ENCODE measurements at places on chromosomes 12 and 14.

GRCh38 chr12:107844312-107844921, 69.9 kb downstream of the ASCL4 start:
- DNase-seq: no peak

DNA sequence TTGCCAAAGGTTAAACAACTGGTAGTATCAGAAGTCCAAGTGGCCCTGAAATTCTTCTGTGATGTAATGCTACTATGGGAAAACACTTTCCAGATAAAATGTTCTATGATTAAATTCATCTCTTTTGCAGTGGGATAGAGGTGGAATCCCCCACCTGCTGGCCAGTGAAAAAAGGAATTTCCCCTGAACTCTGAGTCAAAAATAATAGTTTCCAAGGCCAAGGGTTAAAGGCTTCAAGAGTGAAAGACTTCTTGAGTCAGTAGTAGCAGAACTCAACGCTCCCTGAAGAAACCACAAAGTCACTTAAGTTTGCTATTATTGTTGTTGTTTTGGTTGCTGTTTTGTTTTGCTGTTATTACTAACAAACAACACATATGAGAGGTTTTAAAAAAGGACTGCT, 330.8 kb downstream of the SOX5 start:
- DNase-seq: no peak

DNA sequence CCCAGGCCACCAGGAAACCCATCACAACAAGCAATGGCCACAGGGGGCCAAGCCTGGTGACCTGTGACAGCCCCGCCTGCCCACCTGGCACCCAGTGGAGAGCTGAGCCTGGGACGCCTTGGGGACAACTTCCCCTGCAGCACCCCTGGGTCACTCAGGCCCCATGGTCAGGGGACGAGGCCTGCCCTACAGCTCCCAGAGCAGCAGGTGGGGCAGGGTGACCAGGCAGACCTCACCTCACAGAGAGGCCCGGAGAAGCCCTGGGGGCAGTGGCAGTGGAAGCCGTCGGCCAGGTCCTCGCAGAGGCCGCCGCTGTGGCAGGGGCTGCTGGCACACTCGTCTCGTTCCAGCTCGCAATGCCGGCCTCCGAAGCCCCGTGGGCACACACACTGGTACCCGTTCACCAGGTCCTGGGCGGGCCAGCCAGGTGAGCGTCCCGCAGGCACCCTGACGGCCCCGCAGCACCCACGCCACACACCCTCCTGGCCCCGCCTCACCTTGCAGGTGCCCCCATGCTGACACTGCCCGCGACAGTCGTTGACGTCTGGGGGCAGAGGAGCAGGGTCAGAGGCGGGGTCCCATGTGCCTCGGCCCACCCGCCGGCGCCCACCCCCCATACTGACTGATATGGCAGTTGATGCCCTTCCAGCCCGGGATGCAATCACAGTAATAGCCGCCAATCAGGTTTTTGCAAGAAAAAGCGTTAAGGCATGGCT, 18.1 kb downstream of the JAG2 start:
- DNase-seq: no peak

DNA sequence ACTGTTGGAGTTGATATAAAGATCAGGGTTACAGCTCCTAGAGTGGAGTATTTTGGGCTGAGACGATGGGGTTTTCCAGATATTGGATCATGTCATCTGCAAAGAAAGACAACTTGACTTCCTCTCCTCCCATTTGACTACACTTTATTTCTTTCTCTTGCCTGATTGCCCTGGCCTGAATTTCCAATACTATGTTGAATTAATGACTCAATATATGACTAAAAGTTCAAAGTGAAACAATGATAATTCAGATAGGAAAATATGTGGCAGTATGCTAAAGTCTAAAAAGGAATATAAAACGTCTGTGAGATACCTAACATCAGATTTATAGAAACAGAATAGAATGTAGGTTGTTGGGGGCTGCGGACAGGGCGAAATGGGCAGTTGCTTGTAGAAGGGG, 72.2 kb downstream of the BHLHE41 start:
- no peak for DNase-seq

DNA sequence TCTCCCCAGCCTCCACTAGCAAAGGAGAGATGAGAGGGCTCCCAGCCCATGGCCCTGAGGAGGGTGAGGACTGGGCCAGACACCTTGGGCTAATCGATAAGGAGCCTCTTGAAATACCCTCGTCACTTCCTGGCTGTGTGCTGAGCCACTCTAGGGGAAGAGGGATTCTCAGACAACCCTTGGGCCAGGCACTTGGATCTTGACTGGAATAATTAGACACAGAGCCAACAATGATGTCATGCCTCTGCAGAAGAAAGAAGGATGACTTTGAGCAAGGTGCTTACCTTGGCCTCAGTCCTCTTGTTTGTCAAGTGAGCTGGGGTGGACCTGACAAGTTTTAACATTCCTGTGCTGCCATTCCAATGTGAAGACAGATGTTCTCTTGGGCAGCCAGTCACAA, 83.1 kb downstream of the LRRC74A start:
- no peak for DNase-seq

DNA sequence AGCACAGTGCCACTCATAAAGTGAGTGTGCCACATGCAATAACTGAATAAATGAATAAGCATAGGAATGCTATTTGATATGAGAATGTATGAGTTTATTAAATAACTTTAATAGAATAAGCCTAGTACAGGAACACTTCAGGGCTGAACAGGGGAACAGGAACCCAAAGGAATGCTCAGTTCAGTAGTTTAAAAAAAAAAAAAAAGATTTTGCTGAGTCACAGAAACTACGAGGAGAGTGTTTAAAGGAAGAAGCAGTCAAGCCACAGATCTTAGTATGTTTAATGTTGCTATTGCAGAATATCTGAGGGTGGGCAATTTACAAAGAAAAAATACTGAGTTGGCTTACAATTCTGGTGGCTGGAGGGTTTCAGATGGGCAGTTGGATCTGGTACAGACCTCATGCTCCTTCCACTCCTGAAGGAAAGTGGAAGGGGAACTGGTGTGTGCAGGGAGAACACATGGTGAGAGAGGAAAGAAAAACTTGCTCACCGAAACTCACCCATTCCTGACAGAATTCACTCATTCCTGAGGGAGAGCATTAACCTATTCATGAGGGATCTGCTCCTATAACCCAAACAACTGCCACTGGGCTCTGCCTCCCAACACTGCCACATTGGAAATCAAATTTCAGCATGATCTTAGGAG, 880.3 kb upstream of the MGAT4C start:
- DNase-seq: no peak

DNA sequence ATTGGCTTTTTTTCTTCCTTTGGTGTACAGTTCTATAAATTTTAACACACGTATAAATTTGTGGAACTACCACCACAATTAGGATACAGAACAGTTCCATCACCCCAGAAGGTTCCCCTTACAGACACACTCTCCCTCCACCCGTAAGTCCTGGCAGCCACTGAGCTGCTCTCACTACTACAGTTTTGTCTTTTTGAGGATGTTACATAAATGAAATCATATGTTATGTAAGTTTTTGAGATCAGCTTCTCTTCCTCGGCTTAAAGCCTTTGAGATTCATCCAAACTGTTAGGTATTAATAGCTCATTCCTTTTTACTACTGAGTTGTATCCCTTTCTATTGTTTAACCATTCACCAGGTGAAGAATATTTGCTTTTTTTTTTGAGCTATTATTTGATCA, 74.3 kb upstream of the SLC24A4 start:
- no peak for DNase-seq

- DNase-seq: no peak
Measured at GRCh38 chr12:115687094-115687493, 590.4 kb downstream of the MED13L start.

- no peak for DNase-seq
Measured at GRCh38 chr14:58699681-58700205, 62.0 kb downstream of the DACT1 start.

Data from GM04504 (cell line).